ENCODE measurements at places on chromosomes 4 and X. TPM values are rescaled to one million over a fixed set of nuclear protein-coding genes. Genes with fewer than 3 reads are reported as not detected.

DNA sequence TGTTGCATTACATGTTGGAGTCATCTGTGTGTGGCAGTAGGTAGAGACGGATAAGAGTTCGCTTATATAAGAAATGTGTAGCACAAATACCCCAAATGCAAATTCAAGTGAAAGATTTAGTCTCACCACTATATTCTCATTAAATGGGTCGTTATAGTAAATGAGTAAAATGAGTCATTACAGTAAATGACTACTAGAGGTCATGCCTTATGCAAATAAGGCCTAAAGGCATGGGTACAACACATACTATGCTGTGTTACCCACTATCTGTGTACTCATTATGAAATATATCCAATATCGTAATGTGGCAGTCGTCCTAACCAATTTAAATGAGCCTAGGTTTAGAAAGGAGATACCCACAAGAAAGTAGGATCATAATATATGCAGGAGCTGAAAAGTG, 1603.1 kb downstream of the C4orf33 start:
- DNase-seq, result no peak

DNA sequence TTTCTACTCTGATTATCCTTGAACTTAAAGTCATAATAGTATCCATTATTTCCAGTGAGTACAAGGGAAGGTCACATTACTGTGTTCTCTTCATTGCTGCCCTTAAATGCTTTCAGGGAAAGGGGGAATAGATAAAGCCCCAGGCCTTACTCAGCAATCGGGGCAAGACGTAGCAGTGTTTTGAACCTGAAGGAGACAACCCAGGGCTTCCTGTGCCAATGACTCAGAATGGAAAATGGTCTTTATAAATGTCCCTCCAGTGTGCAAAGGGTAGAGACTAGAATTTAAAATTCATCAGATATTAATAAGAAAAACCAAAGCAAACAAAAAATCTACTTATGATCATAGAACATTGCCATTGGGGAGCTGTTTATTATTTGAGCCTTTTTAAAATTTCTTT, 23.7 kb downstream of the TLR8 start:
- no peak for DNase-seq

The FAT1 gene
- total RNA-seq, result 157 TPM

DNA sequence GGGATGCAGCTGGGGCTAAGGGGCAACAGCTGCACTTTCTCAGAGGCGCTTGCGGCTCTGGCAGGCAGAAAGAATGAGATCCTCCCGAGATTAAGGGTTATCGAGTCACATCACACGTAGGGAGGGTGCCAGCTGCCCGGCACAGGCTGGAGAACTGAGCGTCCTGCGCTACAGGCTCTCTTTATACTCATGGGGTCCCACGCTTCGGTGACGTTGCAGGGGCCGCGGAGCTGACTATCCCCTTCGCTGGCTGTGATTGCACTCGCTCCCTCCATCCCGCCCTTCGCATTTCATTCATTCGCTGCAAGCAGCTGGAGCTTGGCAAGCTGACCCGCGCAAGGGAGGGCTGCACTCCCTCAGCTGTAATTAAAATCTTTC, at the start of gene TACR3:
Gene TACR3 (minus strand): TSS at position 156 of the 378 bp plus-strand sequence. CDS start 310 bp downstream, outside the sequence.
- peak; percentile 75 for DNase-seq

GRCh38 chrX:69024161-69024736, 141.0 kb downstream of the PJA1 start:
- no peak for DNase-seq

GRCh38 chr4:96003951-96004740, 164.3 kb downstream of the PDHA2 start:
- DNase-seq, result no peak

DNA sequence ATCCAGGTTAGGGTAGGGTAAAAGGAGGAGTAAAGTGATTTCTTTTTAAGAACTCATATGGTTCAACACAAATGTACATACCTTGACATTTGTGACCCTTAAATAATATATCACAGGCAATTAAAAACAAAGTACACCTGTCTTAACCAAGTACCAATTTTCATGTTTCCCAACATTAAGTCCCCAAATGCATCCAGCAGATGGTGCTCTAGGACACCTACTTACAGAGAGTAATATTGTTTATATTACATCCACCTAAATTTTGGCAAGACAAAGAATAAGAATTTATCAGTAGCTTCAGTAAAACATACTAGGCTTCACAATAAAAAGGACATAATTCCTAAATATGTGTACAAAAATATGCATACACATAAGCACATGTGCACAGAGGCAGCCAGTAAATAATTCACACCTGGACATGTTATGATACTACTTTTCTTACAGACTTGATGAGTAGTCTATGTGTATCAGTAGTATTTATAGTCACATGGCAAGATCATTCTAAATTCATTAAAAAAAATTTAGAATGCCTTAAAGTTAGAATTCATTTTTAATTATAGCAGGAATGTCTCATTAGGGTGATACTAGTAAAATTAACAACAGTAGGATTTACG, 219.7 kb downstream of the DCLK2 start:
- DNase-seq, result no peak

All from H9 (cell line).